Caki2 (cell line): ENCODE measurements at places on chromosomes 12 and 14.
A peak's percentile ranks its signal among the peaks of the same experiment; 100 is the strongest.

DNA sequence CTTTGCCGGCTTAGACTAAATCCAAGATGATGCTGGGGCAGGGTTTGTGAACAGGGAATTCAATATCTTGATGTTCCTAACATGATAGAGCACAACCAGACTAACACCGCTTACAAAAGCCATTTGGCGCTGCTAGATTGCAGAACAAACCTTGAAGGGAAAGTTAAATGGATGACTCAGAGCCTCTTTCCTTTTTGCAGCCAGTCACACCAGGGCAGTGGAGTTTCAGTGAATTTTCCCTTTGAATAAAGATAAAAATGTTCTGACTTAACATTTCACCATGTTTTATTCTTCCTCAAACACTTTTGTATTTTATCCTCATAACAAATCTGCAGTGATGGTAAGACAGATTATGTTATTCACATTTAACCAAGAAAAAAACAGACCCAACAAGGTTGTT, 47.3 kb downstream of the PDE6H start:
- no peak for DNase-seq

- no peak for DNase-seq
Observed at GRCh38 chr14:91113829-91114078, at the start of gene DGLUCY. TSS of gene DGLUCY (plus strand) at chr14:91114073. CDS start at chr14:91160295, 46,222 bp downstream.

GRCh38 chr12:66296176-66296683, 6.1 kb upstream of the HELB start:
- DNase-seq = peak; percentile 43

GRCh38 chr14:86091811-86092210, 561.9 kb downstream of the FLRT2 start:
- no peak for DNase-seq

DNA sequence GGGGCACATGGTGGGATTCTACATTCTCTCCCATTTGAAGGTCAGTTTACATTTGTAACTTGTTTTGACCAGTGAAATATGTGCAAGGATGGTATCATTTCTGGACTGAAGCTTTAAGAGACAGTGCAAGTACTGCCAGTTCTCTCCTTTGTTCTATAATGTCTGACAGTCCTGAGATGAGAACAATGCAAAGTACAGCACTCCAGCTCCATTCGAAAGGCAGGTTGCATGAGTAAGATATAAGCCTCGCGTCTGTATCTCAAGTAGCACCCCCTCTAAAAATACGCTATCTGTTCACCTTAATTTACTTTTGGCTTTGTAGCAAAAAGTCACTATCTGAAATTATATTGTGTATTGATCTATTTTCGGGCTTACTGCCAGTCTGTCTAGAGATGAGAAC, 1122.2 kb upstream of the TMEM132C start:
- no peak for DNase-seq

- DNase-seq = no peak
Observed at GRCh38 chr14:38405851-38406635, 150.2 kb upstream of the CLEC14A start.

GRCh38 chr12:69343885-69344612, 4.1 kb upstream of the LYZ start:
- DNase-seq = no peak

DNA sequence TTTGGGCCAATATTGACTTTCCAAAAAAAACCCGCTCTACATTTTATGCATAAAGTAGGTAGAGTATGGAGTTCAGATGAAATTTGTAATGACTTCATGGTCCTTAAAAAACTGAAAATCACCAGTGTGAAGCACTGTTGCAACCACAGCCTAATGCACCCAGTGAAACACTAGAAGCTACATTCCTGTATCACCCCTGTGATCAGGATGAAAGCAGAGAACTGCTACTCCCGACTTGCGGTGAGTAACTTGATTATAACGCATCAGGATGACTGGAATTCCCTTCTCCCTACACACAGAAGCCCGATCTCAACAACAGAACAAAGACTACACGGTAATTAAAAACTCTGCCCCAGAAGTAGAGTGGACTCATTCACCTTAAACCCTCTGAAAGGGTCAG, 33.8 kb downstream of the SPTB start:
- no peak for DNase-seq

- DNase-seq = no peak
Observed at GRCh38 chr14:30993071-30993470, 32.4 kb upstream of the AP4S1 start.

DNA sequence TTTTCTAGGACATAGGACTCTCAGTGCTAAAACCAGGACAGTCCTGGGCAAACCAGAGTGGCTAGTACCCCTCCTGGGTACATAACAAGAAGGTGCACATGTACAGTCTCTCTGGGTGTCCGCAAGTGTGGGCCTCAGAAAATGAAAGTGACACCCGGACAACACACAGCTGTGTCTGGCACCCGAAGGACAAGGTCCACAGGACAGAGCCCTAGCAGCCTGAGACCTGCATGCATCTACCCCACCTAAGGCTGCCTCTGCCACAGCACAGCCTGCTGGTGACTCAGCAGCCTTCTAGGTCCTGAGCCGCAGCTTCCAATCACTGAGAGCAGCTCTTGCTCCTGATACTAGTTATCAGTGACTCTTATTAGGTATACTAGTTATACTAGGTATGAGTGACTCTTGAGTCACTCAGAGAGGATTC, 784.1 kb upstream of the TBX3 start:
- DNase-seq = no peak

DNA sequence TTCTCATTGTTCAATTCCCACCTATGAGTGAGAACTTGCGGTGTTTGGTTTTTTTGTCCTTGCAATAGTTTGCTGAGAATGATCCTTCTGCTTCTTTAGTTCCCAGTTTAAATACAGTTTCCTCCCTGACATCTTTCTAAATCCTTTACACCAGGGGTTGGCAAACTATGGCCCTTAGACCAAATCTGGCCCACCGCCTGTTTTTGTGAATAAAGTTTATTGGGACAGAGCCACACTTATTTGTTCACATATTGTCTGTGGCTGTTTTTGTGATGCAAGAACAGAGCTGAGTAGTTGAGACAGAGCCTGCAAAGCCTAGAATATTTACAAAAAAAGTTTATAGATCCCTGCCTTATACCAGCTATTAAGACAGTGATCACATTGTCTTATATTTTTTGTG, 53.7 kb downstream of the SERPINA10 start:
- no peak for DNase-seq

DNA sequence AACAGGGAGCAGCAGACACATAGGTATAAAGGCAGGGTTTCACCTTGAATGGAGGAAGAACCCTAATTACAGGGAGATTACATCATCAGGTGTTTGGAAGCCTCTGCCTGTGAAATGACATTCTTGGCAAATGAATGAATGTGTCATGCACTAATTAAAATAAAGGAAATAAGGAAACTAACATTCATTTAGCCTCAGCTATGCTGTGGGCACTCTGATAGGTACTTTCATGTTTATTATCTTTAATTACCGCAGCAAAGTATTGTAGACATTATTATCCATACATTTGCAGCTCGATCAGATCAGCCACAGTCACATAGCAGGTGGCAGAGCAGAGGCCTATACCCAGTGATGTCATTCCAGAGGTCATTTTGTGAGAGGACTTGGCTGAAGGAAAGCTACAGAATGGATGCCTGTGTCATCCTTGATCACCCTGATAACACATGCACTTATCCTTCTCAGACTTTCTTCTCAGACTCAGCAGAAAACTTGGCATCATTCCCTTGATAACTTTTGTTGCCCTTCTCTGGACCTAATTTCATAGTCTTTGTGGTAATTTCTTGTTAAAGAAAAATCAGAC, 18.4 kb downstream of the ZNF664 start:
- DNase-seq = no peak

DNA sequence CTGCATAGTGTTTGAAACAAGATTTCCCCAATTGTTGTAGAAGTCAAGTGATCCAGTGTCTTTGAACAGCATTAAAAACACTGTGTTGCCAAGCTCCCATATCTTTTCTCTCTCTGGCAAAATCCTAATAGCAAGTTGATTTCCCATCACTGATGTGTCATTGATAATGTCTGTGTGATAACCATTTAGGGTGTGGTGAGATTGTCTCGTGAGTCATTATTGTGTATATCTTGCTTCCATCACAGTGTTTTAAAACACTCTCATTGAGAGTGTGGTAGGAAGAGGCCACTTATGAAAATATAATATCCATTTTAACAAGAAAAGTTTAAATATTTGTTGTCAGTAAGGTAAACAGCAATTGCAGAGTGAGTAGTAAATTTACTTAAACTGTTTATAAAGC, 74.7 kb downstream of the PRORP start:
- no peak for DNase-seq

GRCh38 chr14:76040704-76041103, 55.1 kb downstream of the IFT43 start:
- DNase-seq = no peak

DNA sequence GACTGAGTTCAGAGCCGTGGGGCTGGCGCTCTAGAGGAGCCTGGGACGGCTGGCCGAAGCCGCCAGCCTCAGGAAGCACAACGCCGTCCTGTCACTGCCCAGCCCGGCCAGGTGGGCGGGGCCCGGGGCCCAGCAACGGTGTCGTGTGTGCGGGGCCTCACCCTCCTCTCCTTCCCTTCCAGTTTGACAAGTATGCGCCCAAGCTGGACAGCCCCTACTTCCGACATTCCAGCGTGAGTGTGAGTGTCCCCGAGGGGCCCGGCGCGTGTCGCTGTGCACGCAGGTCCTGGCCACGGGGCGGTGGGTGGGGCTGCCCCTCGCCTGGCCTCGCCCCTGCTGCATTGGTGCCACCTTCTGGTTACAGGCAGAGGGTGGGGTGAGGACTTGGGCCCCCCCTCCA, 38.3 kb downstream of the LRCOL1 start:
- DNase-seq = no peak

- DNase-seq = no peak
Observed at GRCh38 chr14:69152181-69152901, 578 bp downstream of the DCAF5 start.

DNA sequence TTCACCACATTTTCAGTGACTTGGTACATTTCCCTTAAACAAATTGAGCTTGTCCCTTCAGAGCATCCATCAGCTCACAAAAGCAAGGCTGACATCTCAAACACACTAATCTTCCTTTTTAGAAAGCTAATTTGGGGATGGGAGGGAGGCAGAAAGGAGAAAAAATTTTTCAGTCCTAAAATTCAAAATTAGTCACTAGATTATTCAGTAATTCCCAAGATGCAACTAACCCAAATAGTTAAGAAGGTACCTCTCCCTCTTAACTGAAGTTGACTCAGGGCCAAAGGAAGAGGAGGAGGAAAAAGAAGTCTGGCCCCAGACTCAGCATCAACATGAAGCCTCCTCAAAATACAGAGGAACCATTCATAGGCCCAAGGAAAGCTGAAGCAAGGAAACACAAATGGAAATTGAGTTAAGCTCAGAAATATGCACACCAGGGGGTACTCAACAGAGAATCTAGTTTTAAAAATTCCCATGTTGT, 21.7 kb downstream of the CBX5 start:
- no peak for DNase-seq

GRCh38 chr12:69055706-69056105, 122.7 kb upstream of the CPM start:
- no peak for DNase-seq

- no peak for DNase-seq
Observed at GRCh38 chr14:95496111-95496681, 20.3 kb downstream of the SYNE3 start.

- no peak for DNase-seq
Observed at GRCh38 chr12:117842630-117843029, 126.2 kb downstream of the KSR2 start.

DNA sequence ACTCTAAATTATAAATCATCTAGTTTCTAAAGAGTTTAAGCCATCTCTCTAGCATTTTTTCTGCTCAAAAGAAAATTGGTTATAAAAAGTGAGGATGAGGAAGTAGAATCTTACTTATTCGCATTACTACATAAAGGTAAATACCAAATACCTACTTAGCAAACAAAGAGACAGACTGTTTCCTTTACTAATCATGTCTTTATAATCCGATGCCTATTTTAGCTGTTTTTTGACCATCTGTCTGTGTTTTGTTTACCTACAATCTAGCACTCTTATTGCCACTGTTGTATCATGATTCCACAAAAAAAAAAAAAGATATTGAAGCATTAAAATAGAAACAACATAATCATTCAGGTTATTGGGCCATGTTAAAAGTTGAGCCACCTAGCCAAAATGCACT, 396.2 kb downstream of the PAWR start:
- no peak for DNase-seq

- no peak for DNase-seq
Observed at GRCh38 chr12:93793983-93794382, 116.8 kb downstream of the CRADD start.
